ENCODE measurements at places on chromosomes 7 and 10. TPM values are rescaled to one million over a fixed set of nuclear protein-coding genes. Genes with fewer than 3 reads are reported as not detected.

Gene BMPER
- 0.16 TPM for total RNA-seq

Gene TES
- total RNA-seq = 38.0 TPM

Gene NUDT1
- 105 TPM for total RNA-seq

Gene ITGA8
- not detected for total RNA-seq

- DNase-seq = no peak
These were observed 19.7 kb downstream of the TLL2 start for GRCh38 chr10:96493871-96494525.

DNA sequence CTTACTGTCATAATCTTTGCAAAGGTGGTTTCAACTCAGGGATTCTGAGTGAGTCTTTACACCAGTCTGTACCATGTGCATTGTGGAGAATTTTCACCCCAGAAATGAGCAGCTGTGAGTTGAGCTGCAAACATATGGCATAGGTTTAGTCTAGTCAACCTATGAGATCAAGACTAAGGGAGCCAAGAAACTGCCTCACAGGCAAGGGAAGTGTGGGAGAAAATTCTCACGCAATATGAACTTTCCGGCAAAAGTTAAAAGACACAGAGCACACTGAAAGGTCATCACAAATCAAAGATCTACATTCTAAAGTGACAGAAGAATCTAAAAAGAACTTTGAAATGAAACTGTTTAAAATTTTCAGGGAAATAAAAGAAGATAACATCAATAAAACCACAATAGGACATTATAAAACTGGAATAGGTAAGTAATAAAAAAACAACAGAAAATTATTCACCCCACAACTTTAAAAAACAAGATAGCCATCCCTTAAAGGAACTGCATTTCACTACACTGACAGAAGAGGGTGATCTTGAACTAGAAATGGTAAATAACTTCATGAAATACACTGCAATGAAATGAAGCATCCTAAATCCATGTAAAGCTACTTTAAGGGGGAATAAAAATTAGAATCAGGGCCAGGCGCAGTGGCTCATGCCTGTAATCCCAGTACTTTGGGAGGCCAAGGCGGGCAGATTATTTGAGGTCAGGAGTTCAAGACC, 63.5 kb downstream of the LGI1 start:
- no peak for DNase-seq

GRCh38 chr10:47325303-47326291, 3.3 kb downstream of the GDF2 start:
- no peak for DNase-seq

GRCh38 chr7:106006906-106007305, 43.8 kb downstream of the CDHR3 start:
- no peak for DNase-seq

GRCh38 chr10:115092555-115093285, 445 bp upstream of the ATRNL1 start:
- DNase-seq = no peak

DNA sequence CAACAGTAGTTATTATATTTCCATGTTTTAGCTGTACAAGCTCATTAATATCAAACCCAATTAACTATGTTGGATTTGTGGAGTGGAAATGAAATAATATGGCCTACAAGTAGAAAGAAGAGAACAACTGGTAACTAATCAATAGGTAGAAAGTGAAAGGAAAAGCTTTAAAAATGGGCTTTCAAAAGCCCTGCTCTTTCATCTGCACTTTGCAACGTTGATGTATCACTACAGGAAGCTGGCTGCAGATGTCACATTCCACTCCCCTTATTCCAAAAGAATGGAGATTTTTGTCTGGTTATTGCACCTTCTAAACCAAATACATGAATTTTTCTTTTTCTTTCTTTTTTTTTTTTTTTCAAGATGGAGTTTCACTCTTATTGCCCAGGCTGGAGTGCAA, 11.7 kb upstream of the MKI67 start:
- DNase-seq = no peak

- no peak for DNase-seq
These were observed 44.8 kb upstream of the FAM133B start for GRCh38 chr7:92634924-92635519.

GRCh38 chr7:66323114-66323796, 118.1 kb downstream of the TPST1 start:
- no peak for DNase-seq

DNA sequence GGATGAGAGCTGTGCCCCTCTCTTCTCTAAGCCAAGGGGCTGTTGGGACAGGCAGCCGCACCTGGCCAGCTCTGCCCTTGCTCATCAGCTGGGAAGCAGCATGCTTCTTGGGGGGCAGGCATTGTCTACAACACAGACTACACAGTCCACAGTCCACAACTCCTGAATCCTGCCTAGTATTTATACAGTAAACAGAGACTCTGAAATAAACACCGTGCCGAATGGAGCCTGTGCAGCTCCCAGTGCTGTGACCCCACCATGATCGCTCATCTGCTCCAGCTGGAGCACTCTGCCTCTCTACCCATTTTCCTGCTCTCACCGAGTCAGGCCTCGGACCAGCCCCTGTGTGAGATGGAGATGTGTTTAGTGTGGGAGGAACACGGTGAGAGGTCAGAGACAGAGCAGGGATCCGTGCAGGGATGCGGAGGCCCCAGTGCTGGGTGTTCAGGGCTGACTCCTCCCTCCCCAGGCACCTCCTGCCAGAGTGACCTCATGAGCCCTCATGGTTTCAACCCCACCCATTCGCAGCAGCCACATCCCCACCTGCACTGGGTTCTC, 608.0 kb downstream of the DNAJB6 start:
- DNase-seq = no peak

DNA sequence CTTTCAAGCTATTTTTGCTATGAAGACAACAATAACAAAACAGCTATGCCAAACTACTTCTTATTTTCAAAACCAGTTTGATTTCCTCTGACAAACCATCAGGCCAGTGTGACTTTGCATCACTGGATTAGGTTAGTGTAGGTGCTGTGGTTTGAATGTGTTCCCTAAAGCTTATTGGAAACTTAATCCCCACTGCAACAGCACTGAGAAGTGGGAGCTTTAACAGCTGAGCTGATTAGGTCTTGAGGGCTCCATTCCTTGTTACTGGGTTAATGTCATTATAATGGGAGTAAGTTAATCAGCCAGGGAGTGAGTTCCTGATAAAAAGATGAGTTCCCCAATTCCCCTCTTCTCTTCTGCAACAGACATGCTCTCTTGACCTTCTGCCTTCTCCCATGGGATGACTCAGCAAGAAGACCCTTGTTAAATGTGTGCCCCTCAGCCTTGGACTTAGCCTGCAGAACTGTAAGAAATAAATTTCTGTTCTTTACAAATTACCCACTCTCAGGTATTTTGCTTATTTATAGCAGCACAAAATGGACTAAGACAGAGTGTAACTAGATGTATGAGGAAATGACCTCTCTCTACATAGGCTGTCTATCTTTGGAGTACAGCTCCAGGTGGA, 186.8 kb downstream of the CTTNBP2 start:
- no peak for DNase-seq

GRCh38 chr10:110962443-110962842, 43.0 kb downstream of the SHOC2 start:
- no peak for DNase-seq

Measured in activated T-cell treated with anti-CD3 and anti-CD28 coated beads, Interleukin-2, amount 50 U/mL, for 4 hours (primary cell).